ENCODE measurements at places on chromosomes 6 and 20.
A peak's percentile ranks its signal among the peaks of the same experiment; 100 is the strongest.

DNA sequence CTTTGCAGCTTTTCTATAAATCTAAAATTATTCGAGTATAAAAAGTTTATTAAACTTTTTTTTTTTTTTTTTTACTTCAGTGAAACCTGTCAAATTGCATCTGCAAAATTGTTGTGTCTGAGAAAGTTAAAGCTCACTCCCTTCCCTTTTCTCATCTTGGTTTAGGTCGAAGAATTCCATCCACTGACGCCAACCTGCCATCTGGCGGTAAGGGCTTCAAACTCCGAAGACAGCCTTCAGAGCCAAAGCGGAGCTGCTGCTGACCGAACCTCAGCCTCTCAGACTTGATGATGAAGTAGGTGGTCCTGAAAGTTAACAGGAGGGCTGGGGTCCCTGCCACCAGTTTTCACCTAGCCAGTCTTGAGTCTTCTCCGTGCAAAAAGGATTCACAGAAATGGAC, 29.6 kb upstream of the VAPB start:
- DNase-seq = no peak

GRCh38 chr20:46701986-46702385, 7.5 kb upstream of the SLC2A10 start:
- DNase-seq = no peak

DNA sequence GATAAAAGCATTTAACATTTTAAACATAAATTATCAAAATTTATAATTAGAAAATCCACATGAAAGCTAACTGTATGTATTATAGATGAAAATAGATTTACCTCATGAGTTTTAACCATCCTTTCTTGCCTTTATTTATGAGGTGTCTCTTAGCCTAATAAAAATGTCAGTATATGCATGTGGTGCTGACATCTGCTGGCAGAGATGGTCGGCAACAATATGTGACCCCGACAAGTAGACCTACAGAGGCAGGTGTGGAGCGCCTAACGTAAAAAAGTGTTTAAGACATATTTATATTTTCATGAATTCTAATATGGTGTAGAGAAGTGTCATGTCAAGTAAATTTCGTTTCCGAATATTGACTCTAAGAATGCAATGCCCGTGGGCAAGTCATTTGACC, 149.0 kb upstream of the FUT9 start:
- peak; percentile 6 for DNase-seq

- DNase-seq = no peak
These were observed 65.5 kb downstream of the SMOC2 start for GRCh38 chr6:168506460-168506859.

DNA sequence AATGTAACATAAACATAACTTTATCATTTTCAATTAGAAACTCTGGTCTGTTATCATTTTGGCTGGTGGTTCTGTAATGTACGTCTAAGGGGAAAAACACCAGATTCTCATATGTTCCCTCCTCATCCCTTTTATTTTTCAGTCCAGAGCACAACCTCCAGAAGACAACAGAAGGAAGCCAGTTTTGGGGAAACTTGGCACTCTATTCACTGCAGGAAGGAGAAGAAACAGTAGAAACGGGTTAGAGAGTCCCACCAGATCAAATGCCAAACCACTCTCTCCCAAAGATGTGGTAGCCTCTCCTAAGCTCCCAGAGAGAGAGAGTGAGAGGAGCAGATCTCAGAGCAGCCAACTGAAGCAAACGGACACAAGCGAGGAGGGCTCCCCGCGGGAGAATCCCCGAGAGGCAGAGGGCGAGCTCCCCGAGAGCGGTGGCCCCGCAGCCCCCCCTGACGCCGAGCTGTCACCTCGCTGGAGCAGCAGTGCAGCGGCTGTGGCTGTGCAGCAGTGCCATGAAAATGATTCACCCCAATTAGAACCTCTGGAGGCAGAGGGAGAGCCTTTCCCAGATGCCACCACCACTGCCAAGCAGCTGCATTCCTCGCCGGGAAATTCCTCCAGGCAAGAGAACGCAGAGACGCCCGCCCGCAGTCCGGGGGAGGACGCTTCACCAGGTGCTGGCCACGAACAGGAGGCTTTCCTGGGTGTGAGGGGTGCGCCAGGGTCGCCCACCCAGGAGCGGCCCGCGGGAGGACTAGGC, 117.8 kb downstream of the RTN4IP1 start:
- DNase-seq = peak; percentile 49

- DNase-seq = no peak
These were observed 10.8 kb upstream of the MAN1A1 start for GRCh38 chr6:119360262-119360915.

All from GM20000 (cell line).